Neuronal stem cell (in vitro differentiated cells): ENCODE measurements at places on chromosomes 2 and 18.
A peak's percentile ranks its signal among the peaks of the same experiment; 100 is the strongest.

GRCh38 chr2:234345921-234346320, 151.0 kb downstream of the ARL4C start:
- DNase-seq = no peak

DNA sequence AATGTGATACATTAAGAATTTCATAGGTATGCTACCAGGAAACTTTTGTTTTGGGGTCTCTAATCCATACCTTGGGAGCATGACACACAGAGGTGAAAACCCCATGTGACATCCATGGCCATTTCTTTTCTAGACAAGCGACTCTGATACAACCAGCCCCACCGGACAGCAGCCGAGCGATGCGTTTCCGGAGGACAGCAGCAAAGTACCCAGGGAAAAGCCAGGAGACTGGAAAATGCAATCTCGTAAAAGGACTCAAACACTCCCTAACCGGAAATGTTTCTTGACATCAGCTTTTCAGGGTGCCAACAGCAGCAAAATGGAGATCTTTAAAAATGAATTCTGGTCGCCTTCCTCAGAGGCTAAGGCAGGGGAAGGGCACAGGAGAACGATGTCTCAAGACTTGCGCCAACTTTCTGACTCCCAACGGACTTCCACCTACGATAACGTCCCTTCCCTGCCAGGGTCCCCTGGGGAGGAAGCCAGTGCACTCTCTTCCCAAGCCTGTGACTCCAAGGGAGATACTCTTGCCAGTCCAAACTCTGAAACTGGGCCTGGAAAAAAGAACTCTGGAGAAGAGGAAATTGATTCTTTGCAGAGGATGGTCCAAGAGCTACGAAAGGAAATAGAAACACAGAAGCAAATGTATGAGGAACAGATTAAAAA, 48.9 kb downstream of the BMP10 start:
- no peak for DNase-seq

- DNase-seq = no peak
Observed at GRCh38 chr18:62389761-62390481, 64.8 kb downstream of the TNFRSF11A start.

GRCh38 chr2:223055140-223055539, 3.1 kb downstream of the KCNE4 start:
- DNase-seq = no peak

- DNase-seq = no peak
Observed at GRCh38 chr2:162116352-162116751, 35.7 kb downstream of the GCG start.

- no peak for DNase-seq
Observed at GRCh38 chr2:191249156-191249813, 4.1 kb downstream of the MYO1B start.

DNA sequence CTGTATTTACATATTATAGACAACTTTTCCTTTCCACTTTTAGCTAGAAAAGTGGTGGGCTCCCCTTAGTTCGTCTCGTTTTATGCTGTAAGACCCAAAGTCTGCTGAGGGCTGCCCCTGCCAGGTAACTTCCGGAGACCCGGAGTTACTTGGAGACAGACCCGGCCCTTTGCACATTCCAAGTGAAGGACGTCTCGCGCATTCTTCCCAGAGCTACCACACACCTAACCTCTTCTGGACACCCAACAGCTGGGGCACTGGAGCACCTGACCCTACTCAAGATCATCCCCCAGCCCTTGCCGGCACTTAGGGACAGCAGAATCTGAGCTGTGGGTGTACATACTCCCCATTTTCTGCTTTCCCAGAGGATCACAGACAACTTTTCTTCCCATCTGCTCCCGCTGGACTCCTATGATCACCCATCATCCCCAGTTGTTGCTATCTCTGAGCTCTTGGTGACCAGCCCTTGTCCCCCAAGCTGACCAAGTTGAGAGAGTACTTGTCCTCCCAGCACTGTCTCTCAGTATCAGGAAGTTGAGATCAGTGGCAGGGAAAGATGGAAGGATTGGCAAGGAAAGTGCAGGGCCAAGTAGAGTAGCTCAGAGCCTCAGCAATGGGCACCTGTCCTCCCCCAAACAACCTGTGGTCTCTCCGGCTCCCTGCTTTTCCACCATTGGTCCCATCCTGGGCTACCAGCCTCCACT, 8.4 kb upstream of the SATB2 start:
- DNase-seq = peak; percentile 8

GRCh38 chr2:151336863-151337371, 20.5 kb upstream of the TNFAIP6 start:
- no peak for DNase-seq

GRCh38 chr18:51953521-51953920, 386.5 kb upstream of the DCC start:
- no peak for DNase-seq

GRCh38 chr18:62438018-62438329, 84.9 kb upstream of the ZCCHC2 start:
- no peak for DNase-seq

DNA sequence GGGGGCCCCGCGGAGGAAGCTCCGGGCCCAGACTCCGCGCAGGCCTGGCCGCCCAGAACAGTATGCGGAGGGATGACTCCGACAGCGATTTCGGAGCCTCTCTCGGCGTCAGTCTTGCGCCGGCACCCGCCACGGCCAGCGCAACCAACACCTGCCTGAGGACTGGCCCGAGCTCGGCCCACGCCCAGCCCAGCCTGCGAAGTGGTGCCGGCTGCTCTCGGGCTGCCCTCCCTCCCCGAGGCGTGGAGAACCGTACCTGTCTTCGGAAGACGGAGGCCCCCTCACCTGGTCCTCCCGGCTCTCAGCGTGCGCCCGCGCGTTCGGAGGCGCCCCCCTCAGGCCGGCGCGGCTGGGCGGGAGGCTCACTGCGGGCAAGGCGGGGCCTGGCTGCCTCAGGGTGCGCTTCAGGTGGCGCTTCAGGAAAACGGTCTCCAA, at the start of gene M1AP:
Gene M1AP, minus strand, starts transcription at position 322 of the 435 bp plus-strand sequence. CDS start 8,055 bp downstream, outside the sequence.
- no peak for DNase-seq

DNA sequence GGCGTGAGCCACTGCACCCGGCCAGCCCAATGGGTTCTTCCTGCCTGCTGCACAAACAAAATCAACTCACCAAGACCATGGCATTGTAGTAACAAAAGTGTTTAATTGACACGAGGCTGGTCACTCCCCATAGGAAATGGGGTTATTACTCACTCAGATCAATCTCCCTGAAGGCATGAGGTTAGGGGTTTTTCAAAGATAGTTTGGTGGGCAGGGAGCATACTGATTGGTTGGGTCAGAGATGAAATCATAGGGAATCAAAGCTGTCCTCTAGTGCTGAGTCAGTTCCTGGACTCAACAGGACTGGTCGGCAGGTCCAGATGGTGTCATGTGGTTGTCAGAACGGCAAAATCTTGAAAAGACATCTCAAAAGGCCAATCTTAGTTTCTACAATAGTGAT, 122.1 kb downstream of the TMEM17 start:
- DNase-seq = no peak

- DNase-seq = no peak
Observed at GRCh38 chr2:212791569-212791968, 253.0 kb upstream of the ERBB4 start.

DNA sequence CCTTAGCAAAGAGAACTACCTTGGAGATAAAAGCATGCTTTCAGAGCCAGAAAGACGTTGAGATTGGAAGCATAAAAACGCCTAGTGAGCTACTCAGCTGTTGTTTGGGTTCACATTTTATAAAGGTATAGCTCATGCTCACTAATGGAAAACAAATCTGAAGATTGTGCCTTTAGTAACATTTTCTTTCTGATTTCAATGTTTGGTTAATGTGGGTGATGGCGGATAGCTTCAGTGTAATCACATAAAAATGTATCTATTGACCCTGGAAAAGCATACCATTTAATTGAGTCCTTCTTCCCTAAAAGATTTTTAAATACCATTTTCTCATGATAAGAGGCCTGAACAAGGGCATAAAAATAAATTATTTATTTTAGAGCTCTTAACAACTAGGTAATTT, 73.4 kb downstream of the DTNA start:
- no peak for DNase-seq

DNA sequence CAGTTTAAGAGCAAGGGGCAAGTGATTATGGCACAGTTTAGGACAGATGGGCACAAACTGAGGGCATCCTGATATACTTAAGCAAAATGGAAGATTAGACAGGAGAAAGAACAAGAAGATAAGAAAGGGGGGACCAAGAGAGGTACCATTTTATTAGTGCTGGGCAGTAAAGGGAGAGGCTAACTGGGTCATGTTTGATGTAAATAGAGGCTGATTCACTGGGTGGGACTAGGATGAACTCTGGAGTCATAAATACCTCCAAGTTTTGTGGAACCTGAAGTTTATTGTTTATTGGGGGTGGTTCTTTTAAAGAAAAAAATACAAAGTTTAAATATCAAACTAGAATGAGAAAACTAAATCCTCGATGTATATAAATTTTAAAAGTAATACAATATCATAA, 1067.2 kb upstream of the GYPC start:
- DNase-seq = no peak

- DNase-seq = peak; percentile 64
Observed at GRCh38 chr2:120552800-120553481, 182.7 kb upstream of the GLI2 start.

- no peak for DNase-seq
Observed at GRCh38 chr2:74385396-74385795, 5.3 kb upstream of the DCTN1 start.

GRCh38 chr2:99876956-99877355, 265.4 kb downstream of the AFF3 start:
- DNase-seq = no peak

GRCh38 chr2:201470821-201471731, 19.5 kb downstream of the STRADB start:
- peak; percentile 12 for DNase-seq
